NCI-H2029 treated with DMSO at 0.1 percent for 48 hours (cell line): ENCODE measurements at places on chromosomes 7 and 10.
A peak's percentile ranks its signal among the peaks of the same experiment; 100 is the strongest.

- no peak for DNase-seq
These were observed 944 bp downstream of the AVL9 start for GRCh38 chr7:32496052-32496813.

DNA sequence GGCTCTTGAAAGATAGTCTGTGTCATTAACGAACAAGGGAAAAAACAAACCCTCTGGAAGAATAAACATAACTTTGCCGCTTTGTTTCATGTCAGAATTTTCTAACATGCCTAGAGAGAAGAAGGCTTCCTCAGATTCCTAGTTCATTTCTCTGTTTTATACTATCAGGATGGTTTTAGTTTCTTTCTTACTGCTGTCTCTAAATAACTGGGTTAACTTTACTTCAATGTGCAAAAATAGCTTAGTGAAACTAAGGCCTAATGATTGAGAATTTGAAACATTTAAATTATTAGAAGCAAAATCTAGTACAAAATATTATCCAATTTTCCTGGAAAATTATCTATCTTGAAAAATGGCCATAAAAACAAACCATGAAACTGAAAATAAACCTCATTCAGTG lies 72.1 kb upstream of the OGDHL start:
- no peak for DNase-seq

DNA sequence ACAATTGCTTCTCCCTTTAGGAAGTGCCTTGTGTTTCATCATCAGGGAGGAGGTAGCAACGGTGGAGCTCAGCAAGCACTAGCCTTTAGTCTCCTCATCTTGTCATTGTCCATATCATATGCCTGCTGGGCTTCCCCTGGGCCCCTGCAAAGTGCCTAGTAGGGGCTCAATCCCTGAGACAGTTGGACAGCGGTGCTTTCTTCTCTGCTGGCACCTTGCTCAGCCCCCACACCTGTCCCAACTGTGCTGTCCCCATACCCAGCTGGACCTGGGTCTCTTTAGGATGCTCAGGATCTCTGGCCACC lies 5.5 kb downstream of the SMARCD3 start:
- DNase-seq = no peak

GRCh38 chr10:100168313-100168643 lies 17.6 kb downstream of the ERLIN1 start:
- no peak for DNase-seq

DNA sequence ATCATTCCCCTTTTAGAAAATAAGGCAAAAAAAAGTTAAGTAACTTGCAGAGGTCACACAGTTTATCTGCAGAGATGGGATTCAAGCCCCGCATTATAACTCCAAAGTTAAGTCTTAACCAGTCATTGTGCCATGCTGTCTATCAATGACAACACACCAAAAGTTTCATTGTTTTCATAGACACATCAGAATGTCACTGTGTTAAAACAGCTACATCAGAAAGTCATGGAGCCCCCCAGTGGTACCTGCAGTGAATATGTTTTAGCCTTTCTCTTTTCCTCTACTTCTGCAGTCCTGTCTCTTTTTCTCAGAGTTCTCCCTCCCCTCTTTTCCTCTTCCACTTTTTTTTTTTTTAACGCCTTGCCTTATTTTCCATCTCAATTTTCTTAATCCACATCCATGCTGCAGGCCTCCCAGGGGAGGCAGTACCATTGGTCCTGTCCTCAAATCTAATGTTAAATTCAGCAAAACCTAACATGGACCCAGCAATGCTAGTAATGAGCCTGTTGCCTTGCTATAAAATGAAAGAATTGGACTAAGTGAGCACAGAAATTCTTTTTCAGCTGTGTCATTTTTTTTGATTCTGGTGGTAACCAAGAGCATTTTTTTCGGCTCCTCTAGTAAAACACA lies 3.8 kb upstream of the NRCAM start:
- peak; percentile 38 for DNase-seq

DNA sequence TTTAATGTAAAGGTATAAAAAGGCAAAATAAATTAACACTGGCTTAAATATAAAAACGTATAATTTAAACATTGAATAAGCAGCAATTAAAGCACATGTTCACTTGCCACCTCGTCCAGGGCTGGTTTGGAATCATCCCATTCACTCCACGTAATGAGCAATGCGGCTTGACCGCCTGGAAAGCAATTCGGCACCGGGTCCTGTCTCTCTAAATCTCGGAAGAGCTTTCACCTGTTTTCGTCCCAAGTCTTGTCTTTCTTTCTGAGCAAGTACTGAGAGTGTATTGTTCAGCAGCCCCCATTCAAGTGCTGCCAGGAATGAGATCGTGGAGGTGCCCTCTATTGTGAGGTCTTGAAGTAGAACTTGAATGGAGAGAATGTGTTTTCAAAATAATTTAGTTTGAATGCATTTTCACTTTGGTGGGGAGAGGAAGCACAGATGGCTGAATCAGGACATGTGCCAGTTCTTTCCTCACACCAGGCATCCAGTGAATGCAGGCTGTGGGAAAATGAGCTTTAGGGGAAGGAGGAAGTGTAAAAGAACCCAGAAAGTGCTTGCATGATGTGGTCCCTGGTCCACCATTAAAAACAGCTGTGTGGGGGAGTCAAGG lies 515.2 kb downstream of the REEP3 start:
- no peak for DNase-seq

GRCh38 chr10:119211625-119212441 lies 4.5 kb downstream of the GRK5 start:
- no peak for DNase-seq

DNA sequence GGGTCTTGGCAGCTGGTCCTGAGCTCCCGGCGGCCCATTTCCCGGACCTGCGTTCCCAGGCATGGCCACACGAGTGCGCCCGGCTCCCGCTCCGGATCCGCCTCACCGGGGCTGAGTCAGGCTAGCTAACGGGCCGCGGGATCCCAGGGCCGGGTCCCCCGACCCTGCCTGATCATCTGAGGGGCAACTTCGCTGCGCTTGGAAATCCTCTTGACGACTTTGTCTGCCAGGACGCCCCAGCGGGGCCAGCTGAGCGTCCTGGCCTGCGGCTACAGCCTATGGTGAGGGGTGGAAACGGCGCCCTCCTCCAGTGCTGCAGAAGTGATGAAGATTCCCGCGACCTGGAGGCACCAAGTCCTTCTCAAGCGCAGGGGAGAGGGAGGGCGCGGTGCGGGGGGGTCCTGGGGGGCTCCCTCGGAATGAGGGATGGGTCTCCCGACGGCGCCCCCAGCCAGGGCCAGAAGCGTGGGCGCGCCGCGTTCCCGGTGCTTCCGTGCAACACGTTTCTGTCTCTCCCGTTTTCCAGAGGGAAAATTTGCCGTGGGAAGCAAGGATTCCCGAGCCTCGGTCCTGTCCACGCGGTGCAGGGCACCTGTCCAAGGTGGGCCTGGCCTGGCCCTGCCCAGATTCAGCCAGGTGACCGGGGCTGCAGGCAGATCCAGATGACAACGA lies 212.4 kb downstream of the CCSER2 start:
- no peak for DNase-seq

DNA sequence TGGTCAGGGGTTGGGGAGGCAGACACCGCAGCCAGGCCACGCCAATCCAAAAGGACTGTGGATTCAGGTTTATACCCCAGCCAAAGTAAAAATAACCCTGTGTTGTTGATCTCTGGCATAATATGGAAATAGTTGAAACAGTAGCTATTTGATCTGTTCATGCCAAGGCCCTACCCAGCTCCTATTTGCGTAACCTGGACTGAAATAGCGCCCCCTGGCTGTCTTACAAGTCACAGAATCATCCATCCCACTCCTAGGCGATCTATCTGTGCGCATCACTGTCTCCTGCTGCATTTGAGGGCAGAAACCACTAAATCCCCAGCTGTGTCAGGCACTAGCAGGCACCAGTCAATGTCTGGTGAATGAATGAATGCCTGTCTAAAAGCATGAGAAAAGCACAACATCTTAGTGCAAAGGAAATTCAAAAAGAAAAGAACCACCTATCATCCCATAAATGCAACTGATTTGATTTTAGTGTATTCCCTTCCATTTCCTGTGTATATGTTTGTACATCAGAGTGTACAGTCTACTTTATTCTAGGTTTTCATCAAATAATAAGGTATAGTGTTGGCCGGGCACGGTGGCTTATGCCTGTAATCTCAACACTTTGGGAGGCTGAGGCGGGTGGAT lies 160.0 kb downstream of the SLIT1 start:
- no peak for DNase-seq

DNA sequence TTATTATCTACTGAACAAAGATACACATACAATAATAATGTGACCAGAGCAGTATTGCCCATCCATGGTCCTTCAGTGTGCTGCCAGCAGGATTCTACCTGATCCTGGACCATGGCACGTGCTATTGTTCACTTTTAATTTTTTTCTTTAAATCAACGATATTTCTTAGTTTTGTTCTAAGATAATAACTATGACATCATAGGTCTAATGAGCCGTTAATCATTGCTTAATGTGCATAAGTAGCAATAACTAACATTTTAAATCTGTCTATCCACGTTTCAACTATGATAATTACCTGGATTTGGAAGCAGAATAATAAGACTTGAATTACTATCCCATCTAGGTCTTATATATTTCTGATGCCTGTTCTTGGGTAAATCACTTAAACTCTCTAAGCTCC lies 253.8 kb downstream of the SORCS1 start:
- no peak for DNase-seq

DNA sequence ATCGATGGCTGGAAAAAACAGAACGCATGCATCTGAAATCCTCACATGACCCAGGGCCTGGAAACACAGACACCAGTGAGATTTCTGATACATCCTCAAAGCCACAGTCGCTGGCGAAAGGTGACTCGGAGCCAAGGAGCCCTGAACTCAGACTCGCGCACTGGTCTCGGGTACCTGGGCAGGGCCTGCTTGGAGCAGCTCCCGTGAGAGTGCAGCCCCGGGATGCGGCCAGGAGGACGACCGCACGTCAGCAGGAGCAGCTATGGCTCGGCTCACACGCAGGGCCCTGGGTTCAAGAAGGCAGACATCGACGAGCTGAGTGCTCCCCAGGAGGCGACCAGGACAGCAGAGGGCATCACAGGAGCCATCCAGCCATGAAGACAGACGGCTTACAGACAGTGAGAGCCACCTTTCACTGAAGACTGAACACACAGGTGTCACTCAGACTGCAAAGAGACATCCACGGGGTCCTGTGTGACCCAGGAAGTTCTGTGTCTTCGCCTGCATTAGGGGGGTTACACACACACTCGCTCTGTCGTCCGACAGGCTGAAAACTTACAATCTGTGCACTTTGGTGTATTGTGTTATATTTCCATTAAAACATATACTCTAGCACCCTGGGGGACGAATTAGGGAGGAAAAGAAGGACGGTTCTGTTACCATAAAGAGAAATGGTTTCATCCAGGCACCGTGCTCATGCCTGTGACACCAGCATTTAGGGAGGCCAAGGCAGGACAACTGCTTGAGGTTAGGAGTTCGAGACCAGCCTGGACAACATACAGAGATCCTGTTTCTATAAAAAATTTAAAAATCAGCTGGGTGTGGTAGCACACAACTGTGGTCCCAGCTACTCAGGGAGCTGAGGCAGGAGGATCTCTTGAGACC lies 227.7 kb downstream of the MAD1L1 start:
- DNase-seq = no peak

DNA sequence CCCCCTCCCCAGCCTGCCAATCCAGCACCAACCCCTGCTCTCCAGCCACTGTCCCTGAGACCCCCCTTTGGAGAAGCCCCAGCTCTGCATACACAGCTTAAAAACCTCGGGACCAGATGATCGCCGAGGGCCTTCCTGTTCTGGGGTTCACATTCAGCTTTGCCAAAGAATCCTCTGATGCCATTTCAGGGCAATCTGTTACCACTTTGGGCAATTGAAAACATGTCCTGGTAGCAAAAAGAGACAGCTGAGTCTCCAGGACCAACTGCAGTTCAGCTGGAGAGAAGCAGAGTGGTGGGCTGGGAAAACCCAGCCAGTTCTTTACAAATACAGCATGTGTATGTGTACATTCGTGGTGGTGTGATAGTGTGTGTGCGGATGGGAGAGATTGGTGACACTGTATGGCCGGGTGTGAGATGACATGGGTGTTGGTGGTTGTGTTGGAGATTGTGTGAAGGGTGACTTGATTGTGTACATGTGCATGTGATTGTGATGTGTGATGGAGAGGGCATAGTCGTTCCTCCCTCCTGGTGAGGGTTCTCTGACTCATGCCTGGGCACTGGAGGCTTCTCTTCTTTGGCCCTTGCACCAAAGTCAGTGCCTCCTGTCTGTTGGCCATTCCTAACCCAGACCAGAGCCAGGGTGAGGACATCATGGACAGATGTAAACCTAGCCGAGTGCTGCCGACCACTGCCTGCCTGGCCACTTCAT lies 48.5 kb upstream of the AQP1 start:
- no peak for DNase-seq

DNA sequence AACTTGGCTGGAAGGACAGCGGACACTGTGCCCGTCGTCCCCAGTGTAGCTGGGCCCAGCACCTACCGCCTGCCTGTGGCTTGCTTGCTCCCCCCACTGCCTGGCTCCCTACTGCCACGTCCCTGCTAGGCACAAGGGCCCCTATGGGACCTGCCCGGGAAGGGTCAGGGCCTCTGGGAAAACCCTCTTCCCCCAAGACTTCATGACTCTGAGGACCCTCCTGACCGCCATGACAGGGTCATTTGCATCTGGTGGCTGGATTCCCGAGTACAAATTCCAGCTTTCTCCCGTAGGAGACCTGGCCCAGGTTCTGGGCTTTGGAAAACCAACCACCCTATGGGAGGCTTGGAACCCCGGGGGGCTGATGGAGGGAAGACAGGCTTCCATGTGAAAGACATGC lies 1.4 kb upstream of the MMD2 start:
- DNase-seq = no peak

GRCh38 chr7:131623154-131623553 lies 66.7 kb upstream of the PODXL start:
- no peak for DNase-seq

DNA sequence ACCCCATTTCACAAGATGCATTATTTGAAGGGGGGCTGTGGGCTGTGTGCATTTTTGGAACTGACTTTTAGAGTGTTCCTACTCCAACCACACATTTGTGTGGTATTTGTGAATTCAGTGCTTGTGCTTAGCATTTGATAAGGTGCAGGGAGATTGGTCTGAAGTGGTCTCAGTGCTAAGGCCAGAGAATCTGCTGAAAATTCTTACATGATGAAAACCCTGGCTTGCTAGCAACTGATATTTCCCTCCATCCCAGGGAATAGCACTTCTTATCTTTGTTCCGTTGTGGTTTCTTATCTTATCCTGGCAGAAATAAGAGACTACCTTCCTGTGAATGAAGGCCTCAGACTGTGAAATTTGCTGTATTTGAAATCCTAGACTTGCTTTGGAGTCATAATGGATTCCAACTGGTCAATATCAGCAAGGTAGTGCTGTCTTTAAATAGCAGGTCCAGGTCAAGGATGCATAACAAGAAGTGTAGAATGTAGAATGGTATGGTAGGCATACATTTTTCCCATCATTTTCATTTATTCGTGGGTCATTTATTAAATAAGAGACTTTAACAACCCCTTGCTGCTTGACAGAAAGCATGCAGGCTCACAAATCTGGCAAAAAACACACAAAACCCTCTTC lies 986.9 kb downstream of the REEP3 start:
- no peak for DNase-seq

GRCh38 chr10:97822261-97822687 lies 27.4 kb upstream of the GOLGA7B start:
- no peak for DNase-seq
